ENCODE measurements at places on chromosomes 4 and X. TPM values are rescaled to one million over a fixed set of nuclear protein-coding genes. Genes with fewer than 3 reads are reported as not detected.

CLDN2 gene
- not detected for total RNA-seq

SULT1E1 gene
- total RNA-seq = not detected

STK26 gene
- 6.8 TPM for total RNA-seq

PCDH7 gene
- 18.7 TPM for total RNA-seq

TDO2 gene
- 1.5 TPM for total RNA-seq

MAGEC2 gene
- not detected for total RNA-seq

WWC2 gene
- total RNA-seq = 40.4 TPM

All from hair follicle dermal papilla cell (primary cell).